ENCODE measurements at places on chromosomes 1 and 21.
A peak's percentile ranks its signal among the peaks of the same experiment; 100 is the strongest.

DNA sequence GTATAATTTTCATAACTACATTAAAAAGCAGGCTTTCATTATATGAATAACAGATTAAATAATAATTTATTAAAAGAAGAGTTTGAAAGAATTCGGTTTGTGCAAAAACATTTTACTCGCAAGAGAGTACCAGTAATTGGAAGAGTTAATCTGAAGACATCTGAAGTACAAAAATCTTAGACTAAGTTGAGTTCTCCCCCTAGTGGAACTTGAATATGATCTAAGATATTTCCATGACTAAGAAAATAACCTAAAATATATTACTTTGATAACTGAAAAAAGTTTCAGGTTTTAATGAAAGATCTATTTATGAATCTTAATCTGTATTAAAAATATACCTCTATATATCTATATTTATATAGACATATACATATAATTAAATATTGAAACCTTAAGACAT lies 112.5 kb upstream of the GFI1 start:
- DNase-seq = peak; percentile 72

DNA sequence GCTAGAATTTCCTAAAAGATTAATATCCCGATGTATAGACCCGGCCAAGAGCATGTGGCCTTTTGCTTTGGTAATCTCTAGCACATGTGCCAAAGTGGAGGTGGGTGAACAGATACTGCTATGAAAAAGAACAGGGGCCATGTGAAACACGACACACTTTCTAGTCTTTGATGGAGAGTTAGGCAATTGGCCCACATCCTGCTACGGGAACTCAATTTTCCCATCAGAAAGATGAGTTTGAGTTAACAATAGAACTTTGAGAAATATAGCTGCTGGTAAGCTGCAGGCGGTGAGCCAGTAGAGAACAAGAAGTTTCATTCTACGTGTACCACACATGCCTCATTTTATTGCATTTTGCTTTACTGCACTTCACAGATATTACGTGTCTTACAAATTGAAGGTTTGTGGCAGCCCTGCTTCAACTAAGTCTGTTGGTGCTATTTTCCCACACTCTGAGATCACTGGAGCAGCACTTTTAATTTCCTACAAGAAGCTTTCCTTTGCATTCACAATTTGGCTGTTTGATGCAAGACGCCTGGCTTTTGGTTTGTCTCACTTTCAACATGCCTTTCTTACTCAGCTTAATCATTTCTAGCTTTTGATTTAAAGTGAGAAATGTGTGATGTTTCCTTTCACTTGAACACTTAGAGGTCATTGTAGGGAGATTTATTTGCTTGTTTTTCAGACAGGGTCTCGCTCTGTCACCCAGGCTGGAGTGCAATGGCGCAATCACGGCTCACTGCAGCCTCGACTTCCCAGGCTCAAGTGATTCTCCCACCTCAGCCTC lies 46.3 kb downstream of the HTR6 start:
- DNase-seq = peak; percentile 34

GRCh38 chr1:19597496-19598309 lies 46.4 kb upstream of the NBL1 start:
- no peak for DNase-seq

GRCh38 chr1:19815801-19816736 lies 986 bp upstream of the RNF186 start:
- DNase-seq = no peak

DNA sequence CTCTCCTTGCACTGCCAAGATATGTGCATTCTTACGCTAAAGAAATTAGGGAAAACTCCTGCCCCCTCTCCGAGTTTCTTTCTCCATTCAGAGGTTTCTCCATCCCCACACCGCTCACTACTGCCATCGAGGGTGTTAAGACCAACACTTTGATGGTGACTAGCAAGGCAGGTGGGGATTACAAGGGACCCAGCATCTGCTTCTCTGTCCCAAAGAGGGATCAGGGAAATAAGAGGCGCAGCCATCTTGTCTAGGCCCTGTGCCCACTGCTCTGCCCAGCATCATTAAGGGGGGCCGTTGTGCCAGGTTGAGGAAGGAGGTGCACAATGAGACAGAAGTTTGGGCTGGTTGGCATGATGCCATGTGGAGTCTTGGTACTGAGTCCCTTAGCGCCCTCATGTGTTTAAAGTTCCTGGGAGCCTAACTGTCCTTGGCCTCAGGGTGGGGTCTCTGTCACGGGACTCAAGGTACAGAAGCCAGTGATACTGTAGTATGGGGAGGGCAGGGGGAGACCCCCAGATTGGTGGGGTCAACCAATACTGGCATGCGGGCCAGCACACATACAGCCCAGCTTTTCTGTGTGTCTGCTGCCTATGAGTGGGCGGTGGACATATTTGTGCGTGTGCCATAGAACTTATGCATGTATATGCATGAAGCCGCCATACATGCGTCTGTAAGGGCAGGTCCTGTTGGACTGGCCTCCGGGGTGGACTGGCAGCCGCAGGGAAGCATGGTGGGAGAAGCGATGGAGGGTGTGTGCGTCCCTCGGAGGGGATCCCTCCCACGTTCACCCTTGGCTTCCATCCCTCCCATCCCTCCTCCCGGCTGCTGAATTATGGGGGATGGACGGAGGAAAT lies 5.5 kb downstream of the EFNA3 start:
- DNase-seq = peak; percentile 58

- no peak for DNase-seq
Observed at GRCh38 chr1:8284127-8284526, 33.8 kb upstream of the SLC45A1 start.

GRCh38 chr1:50095716-50096115 lies 13.0 kb upstream of the ELAVL4 start:
- no peak for DNase-seq

DNA sequence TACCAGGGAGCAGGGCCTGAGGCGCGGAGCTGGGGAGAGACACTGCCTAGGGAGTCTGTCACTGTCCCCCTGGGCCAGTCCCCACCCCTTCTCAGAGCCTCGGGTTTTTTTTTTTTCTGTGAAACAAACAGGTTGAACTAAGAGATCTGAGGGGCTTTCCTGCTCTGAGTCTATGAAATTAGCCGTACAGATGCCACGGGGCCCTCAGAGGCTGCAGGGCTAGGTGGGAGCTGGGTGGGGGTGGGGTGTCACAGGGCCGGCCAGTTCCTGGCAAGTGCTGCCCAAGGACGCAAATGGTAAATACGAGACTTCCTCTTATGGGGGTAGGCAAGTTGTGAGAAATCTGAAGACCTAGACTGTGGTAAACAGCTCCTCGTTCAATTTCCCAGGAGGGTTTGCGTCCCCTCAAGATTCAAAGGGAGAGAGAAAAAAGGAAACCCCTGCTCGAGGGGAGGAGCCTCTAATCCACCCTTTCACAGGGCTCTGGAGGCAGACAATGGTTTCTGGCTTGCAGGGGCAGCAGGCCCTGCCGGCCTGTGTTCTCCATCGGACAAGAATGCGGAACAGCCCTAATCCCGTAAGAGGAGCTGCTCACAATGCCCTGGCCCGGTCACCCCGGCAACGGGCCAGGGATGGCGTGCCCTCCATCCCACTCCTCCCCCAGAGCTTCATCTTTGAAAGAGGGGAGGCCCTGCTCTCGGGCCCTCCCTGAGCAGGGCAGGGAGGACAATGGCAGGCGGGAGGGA lies 7.8 kb downstream of the NUAK2 start:
- DNase-seq = peak; percentile 84

DNA sequence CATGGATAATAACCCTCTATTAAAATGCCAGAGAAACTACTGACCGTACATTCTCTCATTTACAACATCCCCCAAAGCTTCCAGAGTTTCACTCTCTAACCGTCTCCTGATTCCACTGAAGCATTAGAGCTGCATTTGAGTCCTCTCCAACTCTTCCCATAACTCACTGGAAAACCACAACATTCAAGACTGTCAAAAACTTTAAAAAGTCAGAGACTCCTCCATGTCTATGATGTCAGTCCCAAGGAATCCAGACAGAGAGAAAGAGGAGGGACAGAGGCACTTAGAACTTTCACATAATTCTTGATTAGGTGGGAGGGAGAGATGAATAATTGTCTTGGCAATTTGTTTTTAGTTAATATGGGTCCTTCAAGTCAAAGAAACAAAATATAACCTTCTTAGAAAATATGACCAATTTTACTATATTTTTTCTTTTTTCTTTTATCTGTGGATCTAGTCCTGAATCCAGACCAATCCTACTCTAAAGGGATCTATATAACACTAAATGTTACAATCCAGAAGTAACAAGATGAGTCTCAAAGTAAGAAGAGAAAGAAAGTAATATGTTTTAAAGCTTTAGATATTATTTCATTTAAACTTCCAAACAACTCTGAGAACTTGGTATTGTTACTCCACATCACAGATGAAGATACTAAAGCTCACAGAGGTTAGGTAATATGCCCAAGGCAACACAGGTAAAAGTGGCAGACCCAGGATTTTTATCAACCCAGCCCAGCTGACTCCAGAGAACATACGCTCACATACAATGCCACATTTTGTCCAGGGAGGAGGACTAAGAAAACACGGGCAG lies 23.8 kb downstream of the OTUD7B start:
- DNase-seq = no peak

- no peak for DNase-seq
Observed at GRCh38 chr1:100250264-100250663, 630 bp upstream of the DBT start.

DNA sequence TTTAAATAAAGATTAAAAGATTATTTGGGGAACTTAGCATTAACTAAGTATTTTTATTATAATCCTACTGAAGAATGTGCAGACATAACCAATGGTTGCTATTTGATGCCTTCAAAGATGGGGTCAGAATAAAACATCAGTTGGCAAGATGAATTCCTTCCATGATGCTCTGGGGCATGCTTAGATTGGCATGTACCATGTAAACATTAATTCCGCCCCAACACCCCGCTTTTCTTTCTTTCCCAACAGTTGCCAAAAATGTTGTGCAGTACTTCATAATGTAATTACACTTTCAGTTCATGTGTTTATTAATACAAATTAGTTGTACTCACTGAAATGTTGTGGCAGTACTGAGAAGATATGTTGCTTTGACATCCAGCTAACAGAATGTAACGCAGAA lies 82.6 kb downstream of the SPAG17 start:
- DNase-seq = no peak

DNA sequence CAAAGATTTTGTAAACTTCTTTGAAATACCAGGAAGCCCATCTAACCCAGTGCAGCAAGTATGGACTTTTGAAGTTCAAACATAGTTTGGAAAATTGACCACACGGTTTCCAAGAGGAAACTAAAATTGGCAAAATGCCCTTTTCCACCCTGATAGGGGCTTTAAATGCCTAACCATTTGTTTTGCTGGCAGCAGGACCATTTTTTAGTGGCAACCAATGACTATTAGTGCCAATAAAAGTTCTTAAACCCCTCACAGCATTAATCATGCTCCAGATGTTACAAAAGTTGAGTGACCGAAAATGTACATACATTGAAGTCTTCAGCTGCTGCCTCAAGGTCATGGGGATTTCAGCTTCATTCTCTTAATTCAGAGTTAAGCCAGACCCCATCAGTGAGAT lies 46.4 kb upstream of the ENAH start:
- no peak for DNase-seq

- no peak for DNase-seq
Observed at GRCh38 chr1:22670352-22670975, 17.4 kb downstream of the C1QB start.

- peak; percentile 26 for DNase-seq
Observed at GRCh38 chr1:116288201-116288598, 84.8 kb upstream of the ATP1A1 start.

DNA sequence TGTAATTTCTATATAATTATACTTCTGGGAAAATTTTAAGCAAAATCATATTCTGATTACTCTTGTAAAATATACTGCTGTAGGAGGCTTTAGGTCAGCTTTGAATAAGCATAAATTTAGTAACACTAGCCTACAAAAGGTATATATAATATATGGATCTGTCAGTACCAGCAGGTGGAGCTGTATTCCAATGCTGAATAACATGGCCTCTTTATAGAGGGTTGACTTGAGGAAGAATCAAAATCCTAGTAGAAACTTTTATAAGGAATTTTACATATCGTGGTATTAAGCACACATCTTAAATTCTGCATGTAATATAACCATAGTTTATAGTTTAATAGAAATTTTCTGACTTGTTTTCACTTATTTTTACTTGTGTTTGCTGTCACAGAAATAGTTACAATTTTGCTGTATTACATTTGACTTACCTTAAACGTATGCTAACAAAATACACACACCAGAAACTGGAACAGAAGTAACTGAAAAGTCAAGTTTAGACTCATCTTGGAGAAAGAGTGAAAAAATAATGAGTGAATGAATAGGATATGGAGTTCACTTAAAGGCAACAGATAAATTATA lies 79.3 kb downstream of the HMCN1 start:
- peak; percentile 44 for DNase-seq

- DNase-seq = no peak
Observed at GRCh38 chr1:213231795-213232231, 180.8 kb downstream of the RPS6KC1 start.

DNA sequence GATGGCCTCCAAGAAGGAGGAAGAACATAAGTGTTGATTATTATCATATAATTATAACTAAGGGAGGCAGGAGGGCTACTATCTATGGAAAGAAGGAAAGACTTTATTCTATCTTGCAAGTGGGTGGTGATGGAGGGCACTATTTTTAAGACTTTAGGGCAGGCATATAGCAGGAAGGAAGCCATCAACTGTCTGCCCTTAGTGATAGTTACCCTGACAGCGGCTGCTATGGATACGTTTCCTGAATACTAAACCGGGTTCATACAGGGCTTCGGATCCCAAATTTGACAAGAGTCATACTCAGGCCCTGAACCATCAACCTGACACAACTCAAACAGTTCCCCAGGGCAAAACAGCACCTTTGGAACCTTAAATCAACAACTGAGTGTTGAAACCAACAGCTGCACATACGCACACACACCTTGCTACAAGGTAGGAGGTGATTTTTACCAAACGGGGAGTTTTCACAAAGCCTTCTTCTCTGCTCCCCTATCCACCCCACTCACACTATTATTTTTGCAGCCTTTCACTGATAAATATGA lies 397.2 kb downstream of the OMA1 start:
- no peak for DNase-seq

DNA sequence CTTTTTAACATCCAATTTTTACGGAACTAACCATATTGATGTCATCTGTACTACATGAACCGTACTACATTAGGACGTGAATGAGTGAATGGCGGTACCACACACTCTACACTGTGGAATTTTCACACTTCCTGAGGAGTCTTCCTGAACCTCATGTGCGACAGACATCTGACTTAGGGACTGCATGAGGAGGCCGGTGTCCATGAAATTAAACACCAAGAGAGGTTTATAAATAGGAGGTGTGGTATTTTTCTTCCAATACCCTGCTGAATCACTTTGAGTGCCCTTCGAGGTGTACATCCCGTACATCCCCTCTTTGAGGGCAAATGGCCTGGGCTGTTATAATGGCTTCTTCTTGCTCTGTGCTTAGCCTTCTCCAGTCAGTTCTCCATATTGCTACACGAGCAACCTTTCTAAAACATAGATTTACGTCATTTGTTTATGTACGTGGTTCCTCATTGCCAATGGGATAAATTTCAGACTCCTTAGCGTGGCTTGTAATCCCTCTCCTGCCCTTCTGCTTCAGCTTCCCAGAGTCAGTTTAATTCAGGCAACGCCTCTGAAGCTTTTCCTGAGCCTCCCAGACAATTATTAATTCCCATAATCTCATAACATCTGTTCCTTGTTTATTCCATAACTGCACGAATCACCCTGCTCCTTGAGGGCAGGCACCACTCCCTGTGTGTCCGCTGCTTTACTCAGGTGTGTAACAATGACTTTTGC lies 9.4 kb downstream of the ST3GAL3 start:
- DNase-seq = no peak

- no peak for DNase-seq
Observed at GRCh38 chr1:36479505-36480051, 3.1 kb downstream of the CSF3R start.

GRCh38 chr1:30058970-30059369 lies 664.4 kb downstream of the MATN1 start:
- no peak for DNase-seq

- no peak for DNase-seq
Observed at GRCh38 chr1:75134647-75135572, 722 bp downstream of the LHX8 start.

All from MV-4-11 (cell line).